Activated T-cell treated with anti-CD3 and anti-CD28 coated beads, Interleukin-2, amount 50 U/mL, for 4 hours (primary cell): ENCODE measurements at places on chromosomes 16 and 17. TPM values are rescaled to one million over a fixed set of nuclear protein-coding genes. Genes with fewer than 3 reads are reported as not detected.

The TSNAXIP1 gene
- 1.4 TPM for total RNA-seq

The RHOT2 gene
- 215 TPM for total RNA-seq

The TBC1D3K gene
- total RNA-seq, result not detected

The PPP1R27 gene
- total RNA-seq, result not detected

The TMEM11 gene
- 35.7 TPM for total RNA-seq

The FBXL19 gene
- 31.3 TPM for total RNA-seq

The MEOX1 gene
- total RNA-seq, result 0.21 TPM

GRCh38 chr16:2966808-2967191, 2.3 kb upstream of the PAQR4 start:
- DNase-seq, result no peak

DNA sequence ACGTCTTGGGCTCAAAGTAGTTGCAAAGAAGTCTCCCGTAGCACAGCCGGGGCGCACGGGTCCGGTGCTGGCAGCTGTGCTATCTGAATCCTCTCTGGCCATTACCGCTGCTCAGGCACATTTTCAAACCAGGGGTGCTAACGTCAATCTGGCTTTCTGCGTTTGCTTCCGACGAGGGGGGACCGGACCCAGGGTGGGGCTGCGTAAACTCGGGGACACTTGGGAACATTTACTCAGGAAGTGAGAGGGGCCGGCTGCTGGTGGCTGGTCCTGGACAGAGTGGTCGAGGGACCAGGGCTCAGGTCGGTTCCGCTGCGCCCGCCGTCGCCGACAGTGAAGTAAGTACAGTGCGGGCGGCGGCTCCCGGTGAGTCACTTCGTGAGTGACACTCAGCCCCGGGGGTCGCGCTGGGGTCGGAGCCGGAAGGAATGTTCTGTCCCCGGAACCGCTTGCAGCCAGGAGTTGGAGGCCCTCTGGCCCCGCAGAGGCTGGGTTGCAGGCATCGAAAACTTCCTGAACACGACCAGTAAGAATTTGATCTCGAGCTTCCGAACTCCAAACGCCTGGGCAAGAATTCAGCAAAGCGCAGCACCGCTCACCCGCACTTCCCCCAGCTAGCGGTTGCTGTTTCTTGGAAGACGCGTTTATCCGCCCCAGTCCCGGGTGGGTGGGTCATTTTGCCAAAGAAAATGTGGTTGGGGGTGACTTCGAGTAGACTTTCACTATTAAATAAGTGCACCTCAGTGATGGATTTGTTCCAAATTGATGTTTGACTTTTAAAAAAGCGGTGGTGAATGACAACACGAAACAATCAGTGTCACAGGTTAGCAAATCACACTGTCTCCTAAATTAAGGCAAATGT, 1.4 kb upstream of the HS3ST3B1 start:
- no peak for DNase-seq

DNA sequence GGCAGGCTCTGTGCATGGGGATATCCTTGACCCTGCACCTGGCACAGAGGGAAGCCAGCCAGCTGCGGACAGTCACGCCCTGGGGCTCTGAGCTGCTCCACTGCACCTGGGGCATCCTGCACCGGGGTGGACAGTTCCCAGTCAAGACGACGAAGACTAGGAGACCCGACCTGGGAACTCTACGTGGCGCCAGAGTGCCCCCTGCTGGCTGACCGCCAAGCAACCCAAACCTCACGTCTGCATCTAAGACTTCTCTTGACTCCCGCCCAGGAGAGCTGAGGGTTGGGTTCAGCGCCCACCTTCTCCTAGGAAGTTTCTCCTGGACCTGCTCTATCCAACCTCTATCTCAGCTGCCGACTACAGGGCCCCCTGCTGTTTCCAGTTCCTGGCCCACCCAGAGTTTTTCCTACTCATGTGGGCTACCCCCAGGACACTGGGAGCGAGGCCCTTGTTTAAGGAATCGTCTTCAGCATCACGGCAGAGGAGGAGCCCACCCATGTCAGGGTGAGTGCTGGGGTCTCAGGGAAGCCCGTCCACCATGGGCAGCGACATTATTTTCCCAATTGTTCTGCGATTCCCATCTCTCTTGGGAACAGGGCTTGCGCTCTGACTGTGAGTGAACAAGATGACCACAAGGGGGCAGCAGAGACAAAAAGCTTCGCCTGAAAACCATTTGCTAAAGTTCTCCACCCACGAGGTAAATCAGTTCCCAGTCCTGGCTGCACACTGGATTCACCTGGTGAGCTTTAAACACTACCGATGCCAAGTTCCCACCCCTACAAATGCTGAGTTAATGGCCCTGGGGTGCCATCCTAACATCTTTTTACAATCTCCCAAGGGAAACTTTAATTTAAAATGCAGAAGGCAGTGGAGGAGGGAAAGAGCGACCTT, 29.3 kb downstream of the TLE7 start:
- peak; percentile 66 for DNase-seq

GRCh38 chr16:57115514-57116182, 23.3 kb downstream of the CPNE2 start:
- DNase-seq, result no peak

DNA sequence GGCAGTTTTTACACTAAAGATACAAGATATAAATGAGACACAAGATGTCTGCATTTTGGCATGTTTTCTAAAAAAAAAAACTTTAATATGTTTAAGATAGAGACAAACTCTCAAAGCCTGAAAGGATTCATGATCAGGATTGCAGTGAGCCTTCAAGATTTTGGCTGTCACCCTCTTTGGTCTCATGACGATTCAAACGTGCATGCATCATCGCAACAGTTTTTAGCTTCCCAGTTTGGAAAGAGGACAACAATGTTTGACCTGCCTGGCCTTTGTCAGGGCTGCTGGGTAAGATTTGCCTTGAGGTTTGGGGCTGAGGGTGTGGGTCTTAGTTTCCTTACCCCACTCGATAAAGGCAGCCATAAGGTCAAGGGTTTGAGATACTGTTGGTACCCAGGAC, 134.1 kb downstream of the RGS9 start:
- no peak for DNase-seq

DNA sequence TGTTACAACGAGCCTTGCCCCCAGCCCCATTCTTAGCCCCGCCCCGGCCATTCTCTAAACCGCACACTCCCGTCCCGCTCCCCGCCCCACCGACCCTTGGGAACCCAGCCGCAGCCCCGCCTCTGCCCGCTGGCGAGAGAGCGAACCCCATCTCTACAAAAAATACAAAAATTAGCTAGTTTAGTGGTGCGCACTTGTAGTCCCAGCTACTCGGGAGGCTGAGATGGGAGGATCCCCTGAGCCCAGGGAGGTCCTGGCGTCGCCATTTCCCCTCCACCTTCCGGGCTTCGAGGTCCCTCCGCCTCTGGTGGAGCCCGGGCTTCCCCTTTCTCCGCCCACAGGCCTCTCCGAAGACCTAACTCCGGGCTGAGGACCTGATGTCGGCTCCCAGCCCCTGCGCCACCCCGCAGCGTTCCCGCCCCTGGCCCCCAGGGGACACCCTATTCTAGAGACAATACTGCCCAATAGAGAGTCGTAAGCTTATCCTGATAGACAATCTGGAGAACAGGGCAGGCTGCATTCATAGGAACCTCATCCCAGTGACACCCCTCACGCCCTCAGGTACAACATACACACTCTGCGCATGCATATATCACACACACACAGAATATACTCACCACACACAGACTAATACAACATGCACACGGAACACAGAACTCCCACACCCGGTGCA, 480 bp upstream of the PROCA1 start:
- peak; percentile 51 for DNase-seq

GRCh38 chr16:76985392-76986045, 205.5 kb upstream of the MON1B start:
- no peak for DNase-seq

DNA sequence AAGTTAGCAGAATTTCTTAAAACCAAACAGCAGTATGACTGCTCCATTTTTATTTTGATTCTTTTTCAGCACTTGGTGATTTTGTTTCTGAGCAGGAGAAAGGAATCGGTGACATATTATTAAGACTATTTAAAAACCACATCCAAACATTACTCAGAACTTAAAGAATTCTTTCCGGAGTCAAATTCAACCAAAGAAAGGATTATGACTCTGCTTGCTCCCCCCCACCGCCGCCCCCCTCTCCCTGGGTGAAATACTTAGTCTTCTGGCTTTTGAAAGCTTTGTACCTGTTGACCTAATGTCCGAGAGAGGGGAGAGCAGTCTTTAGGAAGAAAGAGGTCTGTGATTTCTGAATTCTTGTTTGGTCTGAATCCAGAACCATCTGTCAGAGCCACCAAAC, 17.9 kb upstream of the COL1A1 start:
- DNase-seq, result no peak

GRCh38 chr17:79508291-79508716, 102.5 kb downstream of the RBFOX3 start:
- no peak for DNase-seq

DNA sequence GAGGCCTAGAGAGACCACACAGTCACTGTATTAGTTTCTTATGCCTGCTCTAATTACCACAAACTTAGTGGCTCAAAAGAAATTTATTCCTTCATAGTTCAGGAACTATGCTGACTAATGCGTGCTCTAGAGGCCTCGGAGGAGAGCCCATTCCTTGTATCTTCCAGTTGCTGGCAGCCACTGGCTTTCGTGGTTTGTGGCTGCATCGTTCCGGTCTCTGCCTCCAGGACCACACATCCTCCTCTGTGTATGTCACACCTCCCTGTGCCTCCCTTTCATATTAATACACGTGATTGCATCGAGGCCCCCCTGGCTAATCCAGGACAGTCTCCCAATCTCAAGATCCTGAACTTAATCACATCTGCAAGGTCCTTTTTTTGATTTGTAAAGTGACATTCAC, 16.9 kb upstream of the MYLK3 start:
- no peak for DNase-seq

- no peak for DNase-seq
Observed at GRCh38 chr16:88338896-88339295, 43.9 kb upstream of the ZNF469 start.

DNA sequence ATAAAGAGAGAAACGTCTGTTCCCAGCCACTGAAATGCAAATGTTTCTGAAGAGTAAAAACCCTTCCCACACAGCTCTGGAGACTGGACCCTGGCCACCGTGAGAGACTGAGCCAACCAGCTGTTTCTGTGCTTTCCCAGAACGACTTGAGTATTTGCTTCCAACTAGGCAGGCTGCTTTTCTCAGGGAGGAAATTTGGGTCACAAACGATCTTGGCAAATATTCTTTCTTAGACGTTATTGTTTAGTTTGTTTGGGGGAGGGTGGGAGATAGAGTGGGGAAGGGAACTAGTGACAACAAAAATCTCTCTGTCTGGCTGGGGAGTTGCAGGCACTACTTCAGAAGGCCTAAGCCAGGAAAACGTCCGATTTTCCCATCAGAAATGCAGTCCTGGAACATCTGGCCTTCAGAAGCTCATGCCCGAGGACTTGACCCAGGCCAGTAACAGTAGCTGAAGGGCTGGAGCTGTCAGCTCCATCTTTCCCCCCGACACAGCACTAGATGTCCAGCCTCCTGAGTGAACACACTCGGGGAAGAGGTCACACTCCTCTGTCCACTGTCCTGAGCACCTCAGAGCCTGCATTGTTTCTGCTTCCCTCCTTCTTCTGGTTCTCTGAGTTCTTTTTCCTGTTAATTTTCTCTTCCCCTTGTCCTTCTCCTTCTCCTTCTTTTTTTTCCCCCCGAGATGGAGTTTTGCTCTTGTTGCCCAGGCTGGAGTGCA, 4.0 kb downstream of the CCDC92B start:
- DNase-seq, result no peak

GRCh38 chr17:55308613-55309391, 44.0 kb downstream of the HLF start:
- DNase-seq, result no peak
